Stimulated activated CD8-positive, alpha-beta memory T cell treated with anti-CD3 and anti-CD28 coated beads, Interleukin-4, amount 100 ng/mL, for 4 hours (primary cell): ENCODE measurements at places on chromosomes 6 and 20.

- DNase-seq = no peak
These were observed 73.3 kb downstream of the TFAP2A start for GRCh38 chr6:10341605-10342004.

DNA sequence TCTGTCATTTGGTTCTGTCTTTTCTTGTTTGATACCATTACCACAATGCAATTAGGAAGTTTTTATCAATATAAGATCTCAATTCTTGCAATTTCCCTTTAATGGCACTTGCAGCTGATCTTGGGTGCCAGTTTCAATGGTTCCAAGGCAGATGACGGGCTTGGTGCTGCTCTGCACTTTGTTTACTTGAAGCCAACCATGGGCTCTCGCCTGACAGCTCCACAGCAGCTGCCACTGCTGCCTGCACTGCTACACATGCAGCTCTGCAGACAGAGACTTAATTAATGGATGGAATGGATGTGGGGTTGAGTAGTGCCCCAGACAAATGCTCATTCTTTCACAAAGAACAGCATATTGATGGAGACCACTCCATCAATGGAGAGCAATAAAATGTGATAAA is 1024.3 kb upstream of the EPHA7 start:
- no peak for DNase-seq

DNA sequence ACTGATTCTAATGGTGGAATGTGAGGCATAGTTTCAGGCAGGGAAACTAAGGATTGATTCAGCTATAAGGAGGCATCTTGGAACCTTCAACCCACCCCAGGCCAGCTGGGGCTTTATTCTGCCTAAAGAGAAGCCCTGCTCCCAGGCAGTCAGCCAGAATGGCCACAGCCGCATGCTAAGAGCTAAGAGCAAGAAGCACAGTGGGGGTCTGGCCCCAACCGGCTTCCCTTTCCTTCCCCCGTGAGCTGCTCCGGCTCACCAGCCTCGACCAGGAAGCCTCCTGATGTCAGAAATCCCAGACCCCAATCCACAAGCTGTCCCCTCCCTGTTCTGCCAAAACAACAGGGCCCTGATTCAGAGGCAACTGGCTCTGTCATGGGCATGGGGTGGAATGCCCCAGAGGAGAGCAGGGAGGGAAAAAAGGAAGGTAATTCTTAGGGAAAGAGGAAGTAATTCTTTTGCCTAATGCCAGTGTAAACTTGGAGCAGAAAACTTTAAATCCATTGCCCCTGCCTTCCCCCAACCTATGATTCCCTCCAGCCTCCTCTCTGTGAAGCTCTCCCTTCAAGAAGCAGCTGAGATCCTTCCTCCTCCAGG is 6.9 kb downstream of the GRM4 start:
- DNase-seq = no peak

DNA sequence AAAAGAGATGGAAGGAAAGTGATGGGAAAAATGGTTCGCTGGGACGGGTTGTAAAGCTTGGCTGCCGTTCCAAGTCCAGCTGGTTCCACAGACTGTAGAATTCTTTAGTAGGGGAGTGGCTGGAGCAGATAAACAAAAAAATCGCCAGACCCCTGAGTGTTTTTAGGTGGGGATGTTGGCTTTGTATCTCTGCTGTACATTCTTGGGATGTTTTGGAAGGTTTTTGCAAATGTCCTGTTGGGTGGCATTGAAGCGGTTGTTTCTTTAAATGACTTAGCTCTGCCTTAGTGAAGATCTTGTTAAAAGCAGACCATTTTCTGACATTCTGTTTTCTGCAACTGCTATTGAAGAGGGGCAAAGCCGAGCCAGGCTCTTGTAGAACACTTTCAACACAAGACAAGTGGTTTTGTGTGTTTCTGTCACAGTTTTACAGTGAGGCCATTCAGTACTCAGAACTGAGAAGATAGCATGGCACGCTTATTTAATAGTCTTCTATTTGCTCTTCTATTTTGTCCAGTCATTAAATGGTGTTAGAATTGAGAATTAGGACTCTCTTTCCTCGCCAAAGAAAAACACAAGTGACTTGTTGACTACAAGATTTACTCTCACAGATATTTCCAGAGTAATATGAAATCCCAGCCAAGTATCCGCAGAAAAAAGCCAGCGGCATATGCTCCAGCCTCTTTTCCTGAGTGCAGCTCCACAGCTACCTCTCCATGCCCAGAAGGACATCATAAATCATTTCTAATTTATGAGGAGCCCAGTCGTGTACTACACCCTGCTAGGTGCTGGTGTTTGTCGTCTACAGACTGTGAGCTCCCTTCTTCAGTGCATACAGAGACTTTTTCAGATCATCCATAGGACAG is 65.8 kb downstream of the PHACTR2 start:
- no peak for DNase-seq

DNA sequence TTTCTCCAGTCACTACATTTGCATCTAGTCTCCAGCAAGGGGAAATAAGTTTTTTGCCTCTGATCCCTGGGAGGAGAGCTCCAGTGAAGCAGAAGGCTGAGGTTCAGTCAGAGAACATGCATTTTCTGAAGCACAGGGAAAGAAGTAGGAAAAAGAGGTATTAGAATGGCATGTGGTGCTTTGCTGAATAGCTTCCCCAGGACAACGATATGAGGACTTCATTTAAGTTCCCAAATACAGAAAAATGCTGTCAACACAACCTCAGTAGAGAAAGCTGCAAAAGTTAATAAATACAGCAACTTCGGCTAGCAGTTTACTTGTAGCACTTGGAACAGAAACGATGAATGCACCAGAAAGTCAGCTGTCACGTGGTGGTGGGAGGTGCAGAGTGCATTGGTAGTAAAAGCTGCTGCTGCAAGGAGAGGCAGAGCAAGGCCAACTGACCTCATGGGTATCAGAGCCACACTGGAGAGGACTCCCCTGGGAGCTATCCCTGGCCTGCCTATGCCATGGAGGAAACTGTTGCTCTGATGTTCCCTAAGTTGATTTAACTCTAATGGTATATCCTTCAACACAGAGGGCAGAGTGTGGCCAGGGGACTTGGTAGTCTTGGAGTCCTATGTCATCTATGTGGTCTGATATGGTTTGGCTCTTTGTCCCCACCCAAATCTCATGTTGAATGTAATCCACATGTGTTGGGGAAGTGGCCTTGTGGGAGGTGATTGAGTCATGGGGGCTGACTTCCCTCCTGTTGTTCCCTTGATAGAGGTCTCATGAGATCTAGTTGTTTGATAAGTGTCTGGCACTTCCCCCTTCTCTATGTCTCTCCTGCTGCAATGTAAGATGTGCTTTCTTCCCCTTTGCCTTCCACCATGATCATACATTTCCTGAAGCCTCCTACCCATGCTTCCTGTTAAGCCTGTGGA is 85.9 kb downstream of the ADTRP start:
- DNase-seq = no peak
